ENCODE measurements at places on chromosomes 13 and 19.

- no peak for DNase-seq
Measured at GRCh38 chr13:56015919-56016318, 1124.8 kb upstream of the PRR20A start.

GRCh38 chr13:50441130-50441529, 402.4 kb downstream of the DLEU7 start:
- no peak for DNase-seq

DNA sequence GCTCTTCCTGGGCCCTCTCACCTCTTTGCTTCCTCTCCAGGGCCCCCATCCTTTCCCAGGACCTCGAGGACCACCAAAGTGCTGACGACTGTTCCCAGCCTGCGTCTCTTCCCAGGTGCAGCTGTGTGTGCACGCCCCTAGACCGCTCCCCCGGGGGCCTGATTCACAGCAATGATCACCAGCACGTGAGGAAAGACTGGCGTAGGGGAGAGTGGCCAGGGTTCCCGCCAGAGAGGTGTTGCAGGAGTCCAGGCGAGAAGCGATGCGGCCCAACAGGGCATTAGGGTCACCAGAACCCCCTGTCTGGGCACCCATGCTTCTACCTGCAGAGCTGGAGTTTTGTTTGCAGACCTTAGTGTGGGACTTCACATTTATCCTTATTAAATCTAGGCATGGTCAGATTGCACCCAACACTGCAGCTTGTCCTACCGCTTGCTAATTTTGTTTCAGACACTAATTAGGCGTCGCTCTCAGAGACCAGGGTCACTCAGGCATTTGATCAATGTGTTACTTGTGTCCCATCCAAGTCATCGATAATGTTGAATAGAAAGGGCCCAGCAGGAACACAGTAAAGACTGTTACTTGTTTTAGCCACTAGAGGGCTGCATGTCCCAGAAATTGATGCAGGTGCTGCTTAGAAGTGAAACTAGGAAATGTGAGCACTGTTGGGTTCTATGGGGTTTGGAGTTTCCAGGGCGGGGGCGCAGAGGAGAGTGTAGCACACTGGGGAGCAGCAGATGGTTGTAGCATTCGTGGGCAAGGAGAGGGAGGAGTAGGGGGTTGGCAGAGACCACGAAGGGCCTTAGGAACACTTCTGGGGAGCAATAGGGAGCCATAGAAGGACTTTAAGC, 53.2 kb downstream of the CDADC1 start:
- peak; percentile 35 for DNase-seq

GRCh38 chr19:44618640-44619357, 5.4 kb downstream of the IGSF23 start:
- DNase-seq: no peak

GRCh38 chr13:109160887-109161669, 531.7 kb downstream of the MYO16 start:
- no peak for DNase-seq
